ENCODE measurements at places on chromosomes 5 and 9.

GRCh38 chr9:136608348-136609159, 54.2 kb upstream of the EGFL7 start:
- no peak overlapping the region for H3K27ac ChIP-seq
- H3K4me1 ChIP-seq, result peaks cover 7% of the 10 kb centered on the region
- DNase-seq, result no peak
- peaks cover 70% of the 10 kb centered on the region for H3K27me3 ChIP-seq

DNA sequence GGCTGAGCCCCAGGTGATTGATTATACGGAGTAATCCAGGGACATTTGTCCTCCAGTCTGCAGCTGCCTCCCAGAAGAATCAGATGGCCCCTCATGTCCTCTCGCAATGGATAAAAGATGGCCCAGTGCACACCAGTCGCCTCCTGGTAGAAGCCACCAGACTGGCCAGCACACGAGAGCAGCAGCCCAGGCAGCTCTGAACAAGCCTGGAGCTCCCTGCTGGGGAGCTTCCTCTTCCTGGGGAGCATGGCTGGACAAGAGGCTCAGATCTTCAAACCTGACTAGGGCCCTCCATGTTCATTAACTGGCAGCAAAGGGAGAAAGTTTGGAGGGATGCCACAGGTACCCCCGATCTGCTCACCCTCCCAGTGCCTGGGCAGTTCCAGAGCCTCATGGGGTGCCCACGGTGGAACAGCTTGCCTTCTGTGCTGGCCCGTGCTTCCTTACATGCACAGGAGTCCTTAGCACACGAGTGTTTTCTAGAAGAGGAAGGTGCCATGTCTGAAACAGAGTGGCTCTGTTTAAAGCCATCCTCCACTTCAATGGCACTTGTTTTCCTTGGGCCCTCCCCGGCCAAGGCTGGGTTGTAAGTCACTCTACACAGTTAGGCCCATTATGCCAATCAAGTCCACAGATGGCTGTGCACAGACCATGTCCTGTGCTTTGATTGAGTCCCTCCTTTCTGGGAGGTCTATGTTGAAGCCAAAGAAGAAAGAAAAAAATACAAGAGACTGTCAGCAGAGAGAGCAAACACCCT, 75.6 kb downstream of the PRRT1B start:
- H3K27me3 ChIP-seq, result no peaks in the 10 kb centered on the region
- peak overlapping the region; percentile 48 for H3K27ac ChIP-seq
- no peak overlapping the region for H3K4me3 ChIP-seq

- no peak overlapping the region for H3K4me3 ChIP-seq
- no peak overlapping the region for H3K27ac ChIP-seq
- no peaks in the 10 kb centered on the region for H3K4me1 ChIP-seq
- no peaks in the 10 kb centered on the region for H3K27me3 ChIP-seq
- no peaks in the 10 kb centered on the region for H3K36me3 ChIP-seq
- DNase-seq, result no peak
Observed at GRCh38 chr5:148467958-148468357, 84.2 kb downstream of the FBXO38 start.

- H3K27ac ChIP-seq, result no peak overlapping the region
- peaks cover 29% of the 10 kb centered on the region for H3K27me3 ChIP-seq
- no peak overlapping the region for H3K4me3 ChIP-seq
- no peaks in the 10 kb centered on the region for H3K4me1 ChIP-seq
- no peak for DNase-seq
Observed at GRCh38 chr5:170628028-170628427, 124.2 kb downstream of the KCNIP1 start.

DNA sequence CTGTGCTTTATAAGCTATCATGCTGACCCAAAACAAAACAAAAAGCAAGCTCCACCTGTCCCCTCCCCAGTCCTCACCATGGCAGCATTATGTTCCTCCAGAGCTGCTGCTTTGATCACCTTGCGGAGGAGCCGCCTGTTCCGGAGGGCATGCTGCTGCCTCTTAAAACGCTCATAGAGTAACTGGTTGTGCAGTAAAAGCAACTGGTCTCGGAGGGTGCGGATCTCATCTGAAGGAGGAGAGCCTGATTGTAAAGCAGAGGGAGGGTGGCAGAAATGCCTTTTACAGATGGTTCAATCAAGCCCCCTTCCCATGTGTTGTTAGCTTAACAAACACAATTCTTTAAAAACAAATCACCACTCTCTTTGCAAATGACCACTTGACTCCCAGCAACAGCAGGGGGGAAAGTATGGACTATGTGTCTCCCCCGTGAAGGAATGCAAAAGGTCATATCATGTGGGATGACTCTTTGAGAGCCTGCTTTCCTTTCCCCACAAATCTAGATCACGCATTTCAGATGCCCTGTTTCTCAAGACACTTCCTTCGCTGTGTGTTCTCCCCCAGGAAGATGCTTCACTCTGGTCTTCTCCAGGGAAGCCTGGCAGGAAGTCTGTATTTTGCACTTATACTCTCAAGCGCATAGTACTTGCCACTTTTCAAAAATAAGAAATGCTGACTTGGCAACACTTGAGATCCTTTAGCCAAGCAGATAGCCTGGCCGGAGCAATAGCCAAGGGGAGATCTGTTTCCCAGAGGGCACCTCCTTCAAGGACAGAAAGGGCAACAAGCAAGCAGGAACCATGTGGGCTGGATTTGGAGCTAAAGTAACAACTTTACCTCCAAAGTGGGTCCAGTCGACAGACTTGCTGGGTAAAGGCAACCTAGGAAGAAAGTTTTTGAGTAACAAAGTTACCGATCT, 25.1 kb downstream of the SPACA9 start:
- H3K4me1 ChIP-seq, result no peaks in the 10 kb centered on the region
- no peak for DNase-seq
- H3K27ac ChIP-seq, result no peak overlapping the region

GRCh38 chr5:39284552-39284951, 65.2 kb upstream of the FYB1 start:
- no peak overlapping the region for H3K4me3 ChIP-seq
- H3K4me1 ChIP-seq, result peaks cover 4% of the 10 kb centered on the region
- no peak overlapping the region for H3K27ac ChIP-seq

- H3K27ac ChIP-seq, result no peak overlapping the region
- H3K27me3 ChIP-seq, result no peaks in the 10 kb centered on the region
- H3K4me1 ChIP-seq, result no peaks in the 10 kb centered on the region
- DNase-seq, result no peak
- peaks cover 32% of the 10 kb centered on the region for H3K36me3 ChIP-seq
- no peak overlapping the region for H3K4me3 ChIP-seq
Observed at GRCh38 chr9:123011878-123012528, 21.5 kb upstream of the GPR21 start.

DNA sequence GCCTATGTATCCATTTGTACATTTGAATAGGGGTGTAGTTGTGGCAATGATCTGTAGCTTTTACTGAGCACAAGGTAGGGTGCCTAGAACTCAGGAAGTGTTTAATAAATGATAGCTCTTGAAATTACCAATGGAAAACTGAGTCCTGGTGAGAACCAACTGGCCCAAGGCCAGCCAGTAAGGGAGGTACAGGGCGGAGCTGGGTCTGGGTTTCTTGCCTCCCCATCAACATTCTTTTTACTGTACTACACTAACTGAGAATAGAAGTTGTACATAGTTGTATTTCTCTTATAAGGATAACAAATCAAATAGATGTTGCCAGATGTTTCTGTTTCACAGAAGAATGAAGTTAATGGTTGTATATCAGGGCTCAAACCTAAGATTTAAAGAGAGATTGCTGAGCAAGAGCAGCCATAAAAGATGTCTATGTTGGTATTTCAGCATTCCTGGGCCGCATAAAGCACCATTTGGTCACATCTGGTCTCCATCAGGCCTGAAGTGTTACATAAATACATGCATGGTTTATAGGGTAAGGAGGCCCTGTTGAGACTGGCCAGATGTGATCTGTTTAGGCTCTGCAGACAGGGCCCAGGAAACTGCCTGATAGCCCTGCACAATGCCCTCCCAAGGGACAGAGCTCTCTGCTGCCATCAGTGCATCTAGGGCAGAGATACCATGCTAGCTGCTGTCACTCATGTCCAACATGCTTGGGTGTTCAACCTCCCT, 210.5 kb downstream of the NXNL2 start:
- H3K4me1 ChIP-seq, result no peaks in the 10 kb centered on the region
- DNase-seq, result no peak
- H3K27ac ChIP-seq, result no peak overlapping the region

DNA sequence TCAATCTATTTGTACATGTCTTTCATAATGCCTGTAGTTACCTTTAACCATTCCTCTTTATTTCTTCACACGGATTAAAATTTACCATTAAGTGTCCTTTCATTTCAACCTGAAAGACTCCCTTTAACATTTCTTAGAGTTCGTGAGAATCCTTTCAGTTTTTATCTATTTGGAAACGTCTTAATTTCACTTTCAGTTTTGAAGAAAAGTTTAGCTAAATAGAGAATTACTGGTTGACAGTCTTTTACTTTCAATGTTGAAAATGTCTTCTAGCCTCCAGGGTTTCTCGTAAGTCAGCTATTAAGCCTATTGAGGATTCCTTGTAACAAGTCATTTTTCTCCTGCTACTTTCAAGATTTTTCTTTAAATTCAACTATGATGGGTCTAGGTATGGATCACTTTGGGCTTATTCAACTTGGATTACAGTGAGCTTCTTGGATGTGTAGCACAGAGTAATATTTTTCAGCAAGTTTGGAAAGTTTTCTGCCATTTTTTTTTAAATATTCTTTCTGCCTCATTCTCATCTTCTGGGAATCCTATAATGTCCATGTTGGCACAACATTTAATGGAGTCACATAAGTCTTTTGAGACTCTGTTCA, 48.5 kb downstream of the RFX3 start:
- no peak for DNase-seq
- H3K36me3 ChIP-seq, result no peaks in the 10 kb centered on the region

GRCh38 chr9:113906411-113907110, 30.5 kb downstream of the ZNF618 start:
- H3K4me1 ChIP-seq, result no peaks in the 10 kb centered on the region
- H3K36me3 ChIP-seq, result no peaks in the 10 kb centered on the region
- no peaks in the 10 kb centered on the region for H3K27me3 ChIP-seq
- no peak overlapping the region for H3K27ac ChIP-seq

DNA sequence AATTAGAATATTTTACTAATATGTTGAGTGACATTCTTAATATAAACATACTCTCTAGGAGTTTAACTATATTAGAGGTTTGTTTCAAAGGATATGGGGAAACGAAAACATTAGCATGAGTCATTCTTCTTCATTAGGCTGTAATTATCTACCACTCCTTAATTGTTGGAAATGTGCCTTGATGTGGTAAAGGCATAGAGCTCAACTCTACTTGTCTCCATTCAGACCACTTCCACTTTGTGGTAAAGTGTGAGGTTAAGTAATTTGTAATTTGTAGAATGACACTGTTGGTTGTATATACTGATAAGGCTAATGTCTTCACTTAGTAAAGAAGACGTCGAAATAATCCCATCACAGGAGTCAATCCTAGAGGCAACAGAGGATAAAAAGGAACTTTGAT, 58.1 kb downstream of the HAPLN1 start:
- no peak for DNase-seq
- H3K4me1 ChIP-seq, result no peaks in the 10 kb centered on the region
- H3K27me3 ChIP-seq, result no peaks in the 10 kb centered on the region
- no peak overlapping the region for H3K27ac ChIP-seq

GRCh38 chr5:179127136-179128040, 67.2 kb downstream of the ZNF354C start:
- no peak overlapping the region for H3K27ac ChIP-seq
- DNase-seq, result no peak
- H3K4me3 ChIP-seq, result no peak overlapping the region
- no peaks in the 10 kb centered on the region for H3K27me3 ChIP-seq

DNA sequence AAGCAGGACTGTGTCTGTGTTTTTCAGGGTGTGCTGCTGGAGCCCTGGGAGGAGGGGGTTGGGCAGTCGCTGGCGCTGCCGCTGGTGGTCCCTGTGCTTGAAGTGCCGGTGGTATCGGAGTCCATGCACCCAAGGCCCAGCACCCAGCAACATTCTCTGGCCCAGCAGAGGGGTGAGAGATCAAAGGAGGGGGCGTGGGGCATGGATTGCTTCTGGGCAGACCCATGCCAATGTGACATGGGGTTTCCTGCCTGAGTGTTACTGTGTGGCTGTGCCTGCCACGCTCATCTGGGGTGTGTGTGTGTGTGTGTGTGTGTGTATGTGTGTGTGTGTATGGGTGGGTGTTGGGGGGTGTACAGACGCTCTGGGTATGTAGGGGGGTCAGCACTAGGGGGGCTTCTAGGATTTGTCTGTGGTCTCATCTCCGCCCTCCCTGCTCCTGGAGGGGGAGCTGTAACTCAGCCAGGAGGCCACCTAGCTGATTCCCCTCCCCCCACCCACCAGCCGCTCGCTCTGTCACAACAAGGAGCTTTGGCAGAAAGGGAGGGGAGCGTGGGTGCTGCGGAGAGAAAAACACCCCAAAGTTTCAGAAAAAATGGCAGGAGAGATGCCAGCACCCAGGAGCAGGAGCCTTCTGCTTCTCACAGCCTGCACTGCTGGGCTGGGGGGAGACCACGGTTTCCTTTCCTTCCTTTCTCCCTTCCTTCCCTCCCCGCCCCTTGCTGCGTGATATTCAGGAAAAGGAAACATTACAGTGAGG, 35.9 kb upstream of the HSPA9 start:
- no peak overlapping the region for H3K27ac ChIP-seq
- DNase-seq, result no peak
- H3K27me3 ChIP-seq, result peaks cover 34% of the 10 kb centered on the region
- peaks cover 11% of the 10 kb centered on the region for H3K4me1 ChIP-seq
- H3K36me3 ChIP-seq, result no peaks in the 10 kb centered on the region

GRCh38 chr9:112193572-112194288, 18.6 kb upstream of the SUSD1 start:
- H3K4me1 ChIP-seq, result no peaks in the 10 kb centered on the region
- no peak for DNase-seq
- H3K4me3 ChIP-seq, result no peak overlapping the region
- no peaks in the 10 kb centered on the region for H3K27me3 ChIP-seq

DNA sequence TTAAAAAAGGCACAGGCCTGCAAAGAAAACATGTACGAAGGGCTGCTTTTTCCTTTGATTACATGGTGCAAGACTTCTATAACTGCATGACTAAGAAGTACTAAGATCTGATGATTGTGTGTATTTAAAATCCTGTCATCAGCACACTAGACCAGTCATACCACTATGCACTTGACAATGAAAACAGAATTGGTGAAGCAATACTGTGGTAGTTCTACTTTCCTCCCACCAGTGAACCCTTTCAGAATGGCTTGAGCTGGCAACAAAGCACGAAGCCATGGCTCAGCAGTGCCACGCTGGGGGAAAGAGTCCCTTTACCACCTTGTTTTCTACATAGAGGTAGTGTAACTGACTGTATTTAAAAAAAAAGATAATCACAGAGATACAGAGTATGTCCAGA, 49.0 kb upstream of the POU5F2 start:
- DNase-seq, result no peak
- H3K4me3 ChIP-seq, result no peak overlapping the region
- no peaks in the 10 kb centered on the region for H3K4me1 ChIP-seq
- no peak overlapping the region for H3K27ac ChIP-seq

Data from T-cell (primary cell).